ENCODE measurements at places on chromosomes 4 and X.

GRCh38 chrX:154486396-154487207 lies at the start of gene UBL4A:
UBL4A (minus strand) TSS chrX:154486615; CDS start chrX:154486584, 31 bp downstream.
- DNase-seq = peak; percentile 74

DNA sequence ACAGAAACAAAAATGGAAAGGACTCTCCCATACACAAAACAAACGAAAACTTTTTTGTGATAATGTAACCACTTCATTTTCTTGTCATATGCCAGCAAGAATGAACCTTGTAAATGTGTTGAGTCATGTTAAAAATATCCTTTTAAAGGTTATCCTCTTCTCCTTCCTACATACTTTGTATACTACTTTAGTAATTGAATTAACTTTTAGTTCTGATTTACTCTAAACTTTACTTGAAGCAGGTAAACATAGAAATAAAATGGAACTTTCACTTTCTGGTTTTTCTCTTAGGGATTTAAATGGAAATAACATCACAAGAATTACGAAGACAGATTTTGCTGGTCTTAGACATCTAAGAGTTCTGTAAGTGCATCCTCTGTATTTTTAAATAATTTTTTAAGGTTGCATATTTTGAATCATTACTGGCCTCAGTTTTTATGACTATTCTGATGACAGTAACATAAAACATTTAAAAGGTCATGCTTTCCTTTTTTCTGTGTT lies 4.7 kb downstream of the SLIT2 start:
- DNase-seq = no peak

DNA sequence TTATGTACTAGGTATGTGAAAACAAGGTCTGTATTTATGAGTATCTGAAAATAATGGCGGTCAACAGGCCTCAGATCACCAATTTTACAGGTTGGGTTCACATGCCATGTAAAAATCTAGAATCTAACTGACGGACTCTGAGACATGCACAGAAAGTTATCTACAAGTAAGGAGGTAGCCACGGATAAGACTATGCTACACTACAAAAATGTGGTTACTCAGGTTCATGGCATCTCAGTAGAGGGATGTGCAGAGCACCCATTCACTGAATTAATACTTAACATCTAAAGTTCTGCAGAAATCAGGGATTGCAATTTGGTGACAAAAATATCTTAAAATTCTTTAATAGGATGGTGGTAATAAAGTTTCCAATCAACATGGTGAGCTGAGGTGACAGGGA lies 155.9 kb downstream of the APBB2 start:
- no peak for DNase-seq

DNA sequence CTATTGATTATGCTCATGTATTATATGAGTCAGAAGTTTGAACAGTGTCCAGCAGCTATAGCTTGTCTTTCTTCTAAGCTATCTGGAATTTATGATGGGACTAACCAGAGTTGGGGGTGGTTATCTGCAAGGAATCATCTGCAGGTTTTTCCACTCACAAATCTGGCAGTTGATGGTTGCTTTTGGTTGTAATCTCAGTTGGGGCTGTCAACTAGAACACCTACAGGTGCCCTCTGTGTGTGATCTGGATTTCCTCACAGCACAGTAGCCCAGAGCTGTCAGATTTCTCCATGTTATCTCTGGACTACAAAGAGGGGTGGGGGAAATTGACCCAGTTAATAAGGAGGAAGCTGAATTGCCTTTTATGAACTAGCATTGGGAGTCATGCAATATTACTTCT lies 51.4 kb upstream of the MAP9 start:
- no peak for DNase-seq

DNA sequence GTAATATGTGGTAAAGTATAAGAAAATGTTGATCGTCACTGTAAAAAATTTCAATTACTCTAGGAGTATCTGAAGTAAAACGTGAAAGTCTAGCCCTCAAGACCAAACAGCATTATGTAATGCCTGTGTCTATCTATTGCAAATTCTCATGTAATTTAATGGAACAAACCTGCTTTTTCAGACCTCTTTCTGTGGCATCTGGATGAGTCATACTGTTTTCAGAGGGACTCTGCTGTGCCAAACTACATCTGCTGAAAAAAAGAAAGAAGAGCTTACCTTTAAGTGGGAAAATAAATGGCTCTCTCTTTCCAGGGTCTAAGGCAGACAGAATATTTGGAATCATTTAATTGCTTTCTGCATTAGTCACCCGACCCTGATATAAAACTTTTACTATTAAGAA lies 89.8 kb upstream of the ARMCX2 start:
- DNase-seq = no peak

- no peak for DNase-seq
These were observed 515.7 kb downstream of the BCOR start for GRCh38 chrX:39582091-39582490.

GRCh38 chrX:67614423-67614822 lies 70.6 kb downstream of the AR start:
- no peak for DNase-seq

DNA sequence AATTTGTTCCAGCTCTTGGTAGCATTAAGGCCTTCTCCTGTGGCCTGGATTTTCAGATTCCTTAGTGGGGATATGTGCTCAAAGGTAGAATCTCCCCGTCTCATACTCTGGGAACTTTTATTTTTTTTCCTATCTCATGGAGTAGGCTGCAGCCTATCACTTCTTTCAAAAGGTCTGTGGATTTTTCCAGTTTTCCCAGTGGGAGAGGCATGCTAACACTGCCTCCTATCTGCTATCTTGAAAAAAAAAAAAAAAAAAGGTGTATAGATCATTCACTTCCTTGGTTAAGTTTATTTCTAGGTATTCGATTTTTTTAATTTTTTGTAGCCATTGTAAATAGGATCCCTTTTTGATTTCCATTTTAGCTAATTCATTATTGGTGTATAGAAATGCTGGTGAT lies 67.1 kb downstream of the IL15 start:
- no peak for DNase-seq

DNA sequence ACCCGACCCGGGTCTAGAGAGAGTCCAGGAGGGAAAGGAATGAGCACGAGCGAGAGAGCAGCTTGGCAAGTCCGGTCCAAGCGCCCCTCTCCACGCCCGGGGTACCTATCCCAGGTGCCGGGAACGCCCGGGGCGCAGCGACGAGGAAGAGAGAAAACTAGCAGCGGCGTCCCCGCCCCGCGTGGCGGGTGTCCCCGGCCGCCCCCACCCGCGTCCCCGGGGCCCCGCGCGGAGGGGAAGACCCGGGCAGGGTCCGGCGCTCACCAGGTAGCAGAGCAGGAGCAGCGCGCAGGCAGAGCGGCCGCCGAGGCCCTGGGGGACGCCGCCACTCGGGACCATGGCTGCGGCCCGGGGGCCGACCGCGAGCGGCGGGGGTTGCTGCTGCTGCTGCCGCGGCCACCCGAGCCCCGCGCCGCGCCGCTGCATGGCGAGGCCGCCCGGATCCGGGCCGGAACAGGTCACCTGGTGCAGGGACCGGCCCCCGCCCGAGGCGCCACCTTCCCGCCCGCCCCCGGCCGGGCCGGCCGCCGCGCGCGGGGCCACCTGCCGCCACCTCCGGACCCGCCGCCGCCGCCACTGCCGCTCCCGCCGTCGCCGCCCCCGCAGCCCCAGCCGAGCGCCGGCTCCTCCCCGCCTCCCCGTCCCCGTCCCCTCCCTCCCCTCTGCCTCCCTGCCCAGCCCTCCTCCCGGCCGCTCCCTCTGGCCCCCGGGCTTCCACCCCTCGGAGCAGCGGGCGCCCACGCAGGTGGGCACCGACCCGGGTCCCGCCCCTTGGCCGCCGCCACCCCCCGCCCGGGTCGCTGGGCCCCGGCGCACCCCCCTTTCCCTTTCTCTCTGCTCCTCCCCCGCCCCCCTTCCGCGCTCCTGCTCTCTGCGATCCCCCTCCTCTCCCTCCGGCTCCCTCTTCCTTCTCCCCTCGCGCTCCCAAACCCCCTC lies at the start of gene SEL1L3:
SEL1L3 (minus strand) TSS at position 578 of the 936 bp plus-strand sequence; CDS start at position 426, 152 bp downstream.
- peak; percentile 83 for DNase-seq

DNA sequence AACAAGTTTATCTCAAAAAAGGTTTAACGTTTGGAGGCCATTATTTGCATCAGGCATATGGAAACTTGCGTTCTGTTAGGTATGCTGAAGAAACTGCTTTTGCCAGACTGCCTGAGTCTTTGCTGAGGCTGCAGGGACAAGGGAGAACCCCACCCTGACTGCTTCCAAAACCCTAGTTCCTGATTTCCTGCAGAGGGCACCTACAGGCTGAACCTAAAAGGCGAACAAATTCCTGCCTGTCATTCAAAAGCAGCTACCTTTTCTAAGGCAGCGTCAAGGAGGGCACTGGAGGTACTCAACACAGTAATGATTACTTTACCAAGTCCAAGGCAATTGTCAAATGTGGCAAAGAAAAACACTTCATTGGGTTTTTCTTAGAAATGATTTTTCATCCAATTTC lies 578 bp upstream of the CORIN start:
- no peak for DNase-seq

- DNase-seq = no peak
These were observed at the start of gene PGRMC2 for GRCh38 chr4:128287141-128287870. PGRMC2 (minus strand) TSS chr4:128287813; CDS start chr4:128287790, 23 bp downstream.

GRCh38 chr4:167308876-167309275 lies 74.6 kb upstream of the SPOCK3 start:
- DNase-seq = no peak

GRCh38 chr4:71648923-71649322 lies 135.0 kb downstream of the GC start:
- DNase-seq = no peak

DNA sequence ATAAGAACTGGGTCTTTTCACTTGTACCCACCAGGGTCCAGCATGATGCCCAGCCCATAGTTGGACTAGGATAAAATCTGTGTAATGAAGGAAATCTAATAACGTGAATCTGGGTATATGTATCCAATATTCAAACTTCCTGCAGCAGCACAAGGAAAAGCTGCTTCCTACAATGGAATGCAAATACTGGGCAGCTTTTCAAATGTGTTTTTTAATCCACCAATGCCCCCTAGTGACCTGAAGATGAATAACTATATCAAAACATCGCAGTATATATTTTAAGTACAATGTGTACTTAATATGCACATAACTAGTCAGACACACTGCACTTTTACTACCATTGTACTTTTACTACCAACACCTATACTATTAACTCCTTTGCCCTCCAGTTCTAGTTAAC lies 5.3 kb downstream of the APOO start:
- peak; percentile 28 for DNase-seq

DNA sequence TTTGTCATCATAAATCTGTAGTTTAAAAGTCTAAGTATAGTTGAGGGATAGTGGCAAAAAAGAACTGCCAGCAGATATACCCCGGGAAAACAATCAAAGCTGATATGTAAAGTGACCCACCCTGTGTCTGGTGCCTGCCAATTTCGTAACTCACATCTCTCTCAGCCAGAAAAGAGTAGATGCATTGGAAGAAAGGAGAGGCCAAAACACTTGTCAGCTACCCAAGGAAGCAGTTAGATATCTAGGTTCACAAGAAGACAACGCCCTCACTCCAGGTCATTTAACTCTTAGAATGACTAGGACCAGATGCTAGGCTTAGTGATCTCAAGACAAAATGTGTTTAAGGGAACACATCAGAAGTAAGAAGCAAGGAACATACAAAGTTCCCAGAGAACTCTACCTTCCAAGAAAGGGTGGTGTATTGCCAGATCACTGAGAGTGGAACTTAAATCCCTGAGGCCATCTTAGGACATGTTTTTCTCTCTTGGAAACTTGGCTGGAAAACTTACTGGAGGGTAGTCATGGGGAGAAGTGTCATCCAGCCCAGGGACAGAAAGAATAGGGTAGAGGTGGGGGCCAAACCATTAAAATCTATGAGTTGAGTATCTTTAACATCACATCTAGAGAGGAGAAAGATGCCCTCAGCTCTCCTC lies 125.9 kb downstream of the SHISA3 start:
- DNase-seq = no peak

DNA sequence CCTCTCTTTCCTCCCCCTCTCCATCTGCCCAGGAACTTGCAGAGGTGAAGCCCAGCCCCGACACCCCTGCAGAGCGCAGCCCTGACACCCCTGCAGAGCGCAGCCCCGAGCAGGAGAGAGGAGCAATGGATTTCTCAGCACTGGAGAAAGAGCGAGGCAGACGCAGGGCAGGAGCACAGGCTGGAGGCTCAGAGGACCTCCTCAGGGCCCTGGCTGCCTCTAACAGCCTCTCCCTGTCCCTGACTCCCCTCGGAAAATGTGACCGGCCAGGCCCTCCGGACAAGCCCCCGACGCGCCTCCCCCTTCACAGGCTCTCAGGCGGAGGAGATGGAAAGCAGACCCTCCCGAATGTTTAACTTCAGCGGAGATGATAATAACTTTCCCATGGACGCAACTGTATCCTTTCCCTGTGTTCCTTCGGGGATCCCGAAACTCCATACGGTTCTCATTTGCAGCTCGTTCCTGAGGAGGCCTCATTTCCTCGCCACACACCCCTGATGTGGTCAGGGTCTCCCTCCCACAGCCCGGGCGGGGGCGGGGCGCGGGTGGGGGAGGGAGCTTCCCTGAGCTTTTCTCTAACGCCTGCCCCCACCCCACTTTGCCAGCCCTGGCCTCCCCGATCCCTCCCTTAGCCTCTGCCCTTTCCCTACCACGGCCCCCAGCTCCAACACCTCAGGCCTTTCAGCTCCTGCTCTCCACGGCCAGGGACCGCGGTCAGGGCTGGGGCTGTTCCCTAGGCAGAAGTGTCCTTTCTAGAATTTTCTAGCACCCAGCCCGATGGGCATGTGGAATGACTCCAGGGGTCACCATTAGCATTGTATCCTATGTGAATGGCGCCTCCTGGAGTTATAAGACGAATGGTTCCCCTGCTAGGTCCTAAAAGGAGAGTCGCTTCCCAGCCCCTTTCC lies 201.1 kb upstream of the BCOR start:
- DNase-seq = no peak

DNA sequence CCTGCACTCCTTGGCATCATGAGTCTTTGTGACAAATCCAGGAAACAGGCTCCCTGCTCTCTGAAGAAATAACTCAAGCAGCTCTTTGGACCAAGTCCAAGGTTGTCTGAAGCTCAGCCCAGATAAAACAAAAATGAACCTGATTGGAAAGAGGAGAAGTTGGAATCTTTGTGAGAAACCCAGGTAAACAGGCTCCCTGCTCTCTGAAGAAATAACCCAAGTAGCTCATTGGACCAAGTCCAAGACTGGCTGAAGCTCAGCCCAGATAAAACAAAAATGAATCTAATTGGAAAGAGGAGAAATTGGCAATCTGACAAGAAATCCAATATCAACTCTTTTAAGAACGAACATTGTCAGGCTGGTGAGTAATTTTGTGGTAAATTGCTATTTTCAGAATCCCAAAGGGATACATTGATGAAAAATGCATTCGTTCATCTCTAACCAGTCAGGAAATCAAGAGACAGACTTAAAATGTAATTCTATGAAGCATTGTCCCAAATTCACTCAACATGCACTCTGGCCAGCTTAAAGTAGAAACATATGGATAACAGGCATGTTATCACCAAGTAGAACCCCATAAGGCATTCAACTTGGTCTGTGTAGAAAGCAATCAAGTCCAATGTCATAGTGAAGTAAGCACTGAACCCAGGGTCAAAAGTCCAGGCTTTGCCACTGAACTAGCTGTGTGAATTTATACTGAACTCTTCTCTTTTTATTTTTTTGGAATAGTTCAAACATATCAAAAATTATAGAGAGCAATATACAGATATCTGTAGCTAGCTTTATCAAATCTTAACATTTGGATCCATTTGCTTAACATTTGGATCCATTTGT lies 16.8 kb upstream of the NFXL1 start:
- no peak for DNase-seq

All from GM10248 (cell line).